ENCODE measurements at places on chromosomes 1 and 21. TPM values are rescaled to one million over a fixed set of nuclear protein-coding genes. Genes with fewer than 3 reads are reported as not detected.

- DNase-seq: no peak
Measured at GRCh38 chr1:22754106-22754768, 43.6 kb downstream of the EPHB2 start.

DNA sequence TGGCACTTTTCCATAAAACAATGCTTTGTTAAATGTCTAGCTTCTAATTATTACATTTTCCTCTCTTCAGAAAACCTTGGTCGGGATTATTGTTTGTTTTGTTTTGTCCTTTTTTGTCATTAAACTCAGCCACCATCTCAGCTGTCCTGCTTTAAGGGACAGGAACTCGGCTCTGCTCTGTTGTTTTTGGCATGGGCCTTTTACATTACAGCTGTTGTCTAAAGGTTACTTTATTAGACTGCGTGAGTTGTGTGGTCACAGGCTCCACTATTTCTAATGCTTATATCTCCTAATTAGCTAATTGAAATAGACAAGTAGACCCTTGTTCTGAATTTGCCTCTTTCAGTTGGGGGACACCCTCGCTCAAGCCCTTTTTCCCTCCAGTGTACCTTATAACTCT lies 1.6 kb downstream of the PALMD start:
- DNase-seq: no peak

GRCh38 chr1:88462096-88462487 lies 222.0 kb upstream of the PKN2 start:
- DNase-seq: no peak

DNA sequence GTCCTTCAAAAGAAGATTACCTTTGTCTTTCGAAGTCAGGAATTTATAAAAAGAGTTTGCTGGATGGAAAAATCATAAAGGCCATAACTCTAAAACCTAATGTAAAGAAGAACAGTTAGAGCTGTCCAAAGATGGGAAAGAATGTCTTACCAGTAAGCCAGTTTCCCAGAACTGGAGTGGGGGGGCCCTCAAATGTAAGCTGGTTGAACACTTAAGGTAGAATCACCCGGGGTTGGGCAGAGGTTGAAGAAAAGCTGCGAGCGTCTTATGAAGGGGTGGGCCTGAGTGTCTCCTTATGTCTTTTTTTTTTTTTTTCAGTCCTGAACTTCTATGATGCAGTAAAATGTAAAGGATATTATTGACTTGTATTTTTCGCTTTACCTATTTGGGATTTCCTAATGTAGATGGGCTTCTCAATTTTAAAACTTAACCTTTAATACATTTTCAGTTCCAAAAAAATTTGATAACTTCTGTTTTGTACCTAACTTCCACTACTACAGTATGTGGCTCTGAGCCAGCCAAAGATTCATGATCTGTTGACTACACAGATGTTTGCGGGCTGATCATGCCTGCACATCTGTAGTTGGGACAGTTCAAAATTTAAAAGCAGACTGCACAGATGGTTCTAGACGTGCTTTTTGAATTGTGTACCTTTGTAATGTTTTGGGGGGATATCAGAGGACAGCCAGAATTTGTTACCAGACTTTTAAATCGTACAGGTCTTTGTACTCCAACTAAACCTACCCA lies 43.6 kb downstream of the NFYC start:
- no peak for DNase-seq

- DNase-seq: no peak
Measured at GRCh38 chr1:168924976-168925375, 181.5 kb upstream of the ATP1B1 start.

GRCh38 chr1:174871886-174872285 lies 127.9 kb upstream of the CACYBP start:
- no peak for DNase-seq

OR10Z1 gene
- total RNA-seq: not detected

- no peak for DNase-seq
Measured at GRCh38 chr1:23673086-23673813, 18.4 kb upstream of the RPL11 start.

- DNase-seq: peak; percentile 71
Measured at GRCh38 chr1:226633541-226634165, 85.1 kb downstream of the STUM start.

GRCh38 chr1:154961207-154962155 lies at the start of gene PYGO2:
TSS of gene PYGO2 (minus strand) at chr1:154961782. CDS start at chr1:154961576, 206 bp downstream.
- DNase-seq: peak; percentile 73

DNA sequence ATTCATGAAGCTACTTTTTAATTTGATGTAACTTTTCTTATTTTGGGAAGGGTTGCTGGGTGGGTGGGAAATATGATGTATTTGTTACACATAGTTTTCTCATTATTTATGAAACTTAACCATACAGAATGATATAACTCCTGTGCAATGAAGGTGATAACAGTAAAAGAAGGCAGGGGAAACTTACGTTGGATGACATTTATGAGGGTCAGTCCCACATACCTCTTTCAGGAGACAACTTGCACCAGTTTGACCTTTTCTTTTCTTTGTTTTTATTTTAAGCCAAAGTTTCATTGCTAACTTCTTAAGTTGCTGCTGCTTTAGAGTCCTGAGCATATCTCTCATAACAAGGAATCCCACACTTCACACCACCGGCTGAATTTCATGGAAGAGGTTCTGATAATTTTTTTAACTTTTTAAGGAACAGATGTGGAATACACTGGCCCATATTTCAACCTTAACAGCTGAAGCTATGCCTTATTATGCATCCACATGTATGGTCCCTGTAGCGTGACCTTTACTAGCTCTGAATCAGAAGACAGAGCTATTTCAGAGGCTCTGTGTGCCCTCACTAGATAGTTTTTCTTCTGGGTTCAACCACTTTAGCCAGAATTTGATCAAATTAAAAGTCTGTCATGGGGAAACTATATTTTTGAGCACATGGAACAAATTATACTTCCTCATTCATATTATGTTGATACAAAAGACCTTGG lies 28.0 kb upstream of the KIAA1614 start:
- no peak for DNase-seq

DNA sequence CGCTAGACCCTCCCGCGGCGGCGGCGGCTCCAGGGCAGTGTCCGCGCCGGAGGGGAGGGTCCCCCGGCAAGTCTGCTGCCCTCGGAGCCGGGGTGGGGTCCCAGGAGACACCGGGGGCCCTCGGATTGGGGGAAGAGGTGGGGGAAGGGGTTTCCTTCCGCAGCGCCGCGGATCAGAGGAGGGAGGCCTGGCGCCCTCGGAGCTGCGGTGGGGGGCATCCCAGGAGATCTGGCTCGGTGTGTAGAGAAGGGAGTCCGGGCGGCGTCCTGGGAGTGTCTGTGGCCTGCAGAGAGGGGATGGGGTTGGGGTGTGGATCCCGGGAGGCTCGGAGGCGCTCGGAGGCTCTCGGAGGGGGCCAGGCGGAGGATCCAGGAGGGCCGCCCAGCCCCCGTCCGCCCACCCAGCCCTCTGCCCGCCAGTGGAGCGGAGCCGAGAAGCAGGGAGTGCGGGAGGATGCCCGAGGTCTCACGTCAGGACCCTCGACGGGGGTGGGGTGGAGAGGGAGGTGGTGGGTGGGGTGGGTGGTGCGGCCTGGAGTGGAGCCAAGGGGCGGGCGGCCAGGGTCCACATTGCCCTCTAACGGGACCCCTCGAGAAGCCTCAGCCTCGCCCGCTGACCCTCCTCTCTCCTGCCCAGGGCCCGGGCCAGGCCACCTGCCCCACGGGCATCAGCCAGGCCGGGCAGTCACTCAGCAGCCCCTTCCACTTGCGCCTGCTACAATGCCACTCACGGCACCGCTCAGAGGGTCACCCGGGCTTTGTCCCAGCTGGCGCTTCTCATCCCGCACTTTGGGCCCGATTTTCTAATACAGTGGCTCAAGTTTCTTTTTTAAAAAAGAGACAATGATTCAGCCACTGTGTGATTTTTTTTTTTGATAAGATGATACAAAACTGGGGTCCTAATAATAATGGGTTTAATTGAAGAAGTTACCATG lies 60.2 kb upstream of the ARHGEF16 start:
- DNase-seq: no peak

RGSL1 gene
- total RNA-seq: not detected

LRRN2 gene
- total RNA-seq: 0.12 TPM

DNA sequence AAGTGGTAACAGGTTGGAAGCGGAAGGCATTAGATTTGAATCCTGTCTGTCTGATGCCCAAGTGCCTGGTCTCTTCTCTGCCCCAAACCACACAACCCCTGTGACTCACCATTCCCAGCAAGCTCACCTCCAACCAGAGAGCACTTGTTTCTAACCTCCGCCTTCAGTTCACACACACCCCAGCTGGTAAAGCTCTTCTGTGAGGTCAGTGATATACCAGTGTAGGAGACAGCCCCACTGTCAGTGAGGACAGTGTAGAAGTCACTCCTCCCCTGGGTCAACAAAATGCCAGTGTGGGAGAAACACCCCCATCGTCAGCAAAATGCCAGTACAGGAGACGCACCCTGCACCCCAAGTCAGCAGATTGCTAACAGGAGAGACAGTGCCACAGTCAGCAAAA lies 2.6 kb downstream of the RIMS3 start:
- DNase-seq: peak; percentile 27

- DNase-seq: no peak
Measured at GRCh38 chr1:66282343-66282852, 251.6 kb upstream of the SGIP1 start.

GRCh38 chr1:240190881-240191401 lies 99.3 kb downstream of the FMN2 start:
- peak; percentile 37 for DNase-seq

GRCh38 chr1:169103002-169103401 lies 3.5 kb upstream of the ATP1B1 start:
- DNase-seq: peak; percentile 67

TRIM67 gene
- not detected for total RNA-seq

GRCh38 chr1:54312796-54313316 lies 93.3 kb downstream of the SSBP3 start:
- no peak for DNase-seq

GRCh38 chr21:41426676-41427404 lies 801 bp downstream of the MX1 start:
- DNase-seq: no peak

C1orf198 gene
- total RNA-seq: 22.6 TPM

DNA sequence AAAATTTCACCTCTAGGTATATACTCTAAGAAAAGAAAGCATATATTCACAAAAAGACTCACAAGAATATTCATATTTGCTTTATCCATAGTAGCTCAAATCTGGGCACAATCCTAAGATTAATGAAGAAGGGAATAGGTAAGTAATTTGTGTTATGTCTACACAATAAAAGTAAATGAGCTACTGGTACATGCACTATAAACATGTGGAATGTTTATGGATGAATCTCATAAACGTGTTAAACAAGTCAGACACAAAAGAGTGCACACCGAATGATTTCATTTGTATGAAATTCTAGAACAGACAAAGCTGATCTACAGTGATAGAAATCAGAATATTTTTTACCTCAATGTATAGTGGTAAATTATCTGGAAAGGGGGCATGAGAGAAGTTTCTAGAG lies 115.3 kb upstream of the B3GALT2 start:
- DNase-seq: no peak

DNA sequence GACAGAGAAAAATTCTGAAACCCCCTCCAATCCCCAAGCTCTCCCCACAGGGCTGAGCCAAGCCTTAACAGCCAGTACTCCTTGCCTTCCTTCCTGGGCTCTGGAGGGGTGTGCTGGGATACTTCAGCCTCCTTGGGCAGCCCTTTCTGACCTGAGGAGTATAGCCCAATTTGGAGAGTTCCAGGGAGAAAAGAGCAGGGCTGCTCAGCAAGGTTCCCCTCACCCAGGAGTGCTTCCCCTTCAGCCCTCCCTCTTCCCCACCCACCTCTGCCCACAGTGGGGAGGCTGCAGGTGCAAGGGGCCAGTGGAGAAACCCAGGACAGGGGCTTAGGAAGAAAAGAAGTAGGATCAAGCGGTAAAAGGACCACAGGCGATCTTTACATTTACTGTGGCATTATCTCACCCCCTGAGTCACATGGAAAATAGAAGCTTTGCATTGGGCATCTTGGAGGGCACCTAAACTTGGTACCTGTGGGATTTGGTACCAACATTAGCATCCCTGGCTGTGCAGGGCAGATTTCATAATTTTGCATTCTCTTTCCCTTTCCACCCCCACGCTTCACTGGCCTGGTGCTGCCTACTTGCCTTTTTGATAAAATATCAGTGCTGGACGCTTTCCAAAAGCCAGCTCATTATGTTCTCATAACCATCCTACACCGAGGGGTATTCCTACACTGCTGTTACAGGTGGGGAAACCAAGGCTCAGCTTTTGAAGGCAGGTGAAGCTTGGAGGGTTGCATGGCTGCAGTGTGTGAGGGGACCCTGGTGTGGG lies 2.8 kb upstream of the ADORA1 start:
- no peak for DNase-seq

PPIAL4G gene
- not detected for total RNA-seq

GRCh38 chr1:178485541-178485981 lies 11.2 kb downstream of the CLEC20A start:
- no peak for DNase-seq

DNA sequence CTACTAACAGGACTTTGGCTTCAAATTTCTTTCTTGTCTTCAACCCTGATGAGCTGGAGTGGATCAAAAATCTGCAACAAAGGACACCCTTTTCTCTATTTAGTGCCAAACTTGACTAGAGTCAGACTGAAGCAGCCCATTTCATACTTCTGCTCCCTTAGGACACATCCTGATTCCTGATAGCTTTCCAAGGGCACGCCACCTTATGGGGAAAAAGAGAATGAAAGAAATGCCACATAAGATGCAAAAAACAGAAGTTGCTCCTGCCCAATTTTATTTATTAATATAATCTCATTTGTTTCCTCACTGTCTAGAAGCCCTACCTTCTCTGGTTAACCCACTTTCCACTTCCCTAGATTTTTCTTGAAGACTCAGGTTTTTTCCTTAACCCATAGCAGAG lies 72.7 kb upstream of the NBPF4 start:
- no peak for DNase-seq

DNA sequence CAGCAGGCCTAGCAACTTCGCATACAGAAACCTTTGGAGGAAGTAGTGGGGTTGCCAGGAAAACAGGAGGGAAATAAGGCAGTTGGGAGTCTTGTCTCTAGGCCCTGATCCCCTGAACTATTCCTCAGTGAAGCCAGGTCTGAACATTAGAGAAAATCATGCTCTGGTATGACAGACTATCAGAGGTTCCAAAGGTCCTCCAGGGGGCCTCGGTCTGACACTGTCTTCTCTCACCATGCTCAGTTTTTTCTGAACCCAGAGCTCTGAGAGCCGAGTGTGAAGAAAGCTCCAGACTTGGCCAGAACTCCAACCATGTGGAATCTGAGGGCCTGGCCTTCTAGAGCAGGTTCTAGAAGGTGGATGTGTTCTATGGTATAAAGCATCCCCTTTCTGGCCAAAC lies 4.0 kb downstream of the TOMM40L start:
- DNase-seq: no peak

DNA sequence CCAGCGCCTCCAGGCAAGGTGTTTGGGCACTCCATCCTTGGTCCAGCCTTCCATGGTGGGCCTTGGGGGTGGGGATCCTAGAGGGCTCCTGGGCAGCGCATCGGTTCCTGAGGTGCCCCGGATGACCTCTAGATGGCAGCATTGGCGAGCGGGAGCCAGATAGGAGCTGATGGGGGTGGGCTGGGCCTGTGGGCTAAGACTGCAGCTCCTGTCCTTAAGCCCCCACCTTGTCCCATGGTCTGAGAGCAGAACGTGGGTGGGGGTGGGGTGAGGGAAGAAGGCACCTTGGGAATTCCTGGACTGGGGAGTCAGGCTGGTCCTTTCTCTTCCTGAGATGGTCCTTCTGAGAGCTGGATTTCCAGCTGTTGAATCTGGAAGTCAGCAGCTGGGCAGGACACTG lies 93.4 kb upstream of the CSF3R start:
- peak; percentile 29 for DNase-seq

Measured in G401 (cell line).